Heart left ventricle (tissue), 16 donors: ENCODE measurements at places on chromosomes 1 and 21.

GRCh38 chr1:227763246-227764018 lies 28.2 kb downstream of the SNAP47 start:
- peak; percentile 53 for DNase-seq

DNA sequence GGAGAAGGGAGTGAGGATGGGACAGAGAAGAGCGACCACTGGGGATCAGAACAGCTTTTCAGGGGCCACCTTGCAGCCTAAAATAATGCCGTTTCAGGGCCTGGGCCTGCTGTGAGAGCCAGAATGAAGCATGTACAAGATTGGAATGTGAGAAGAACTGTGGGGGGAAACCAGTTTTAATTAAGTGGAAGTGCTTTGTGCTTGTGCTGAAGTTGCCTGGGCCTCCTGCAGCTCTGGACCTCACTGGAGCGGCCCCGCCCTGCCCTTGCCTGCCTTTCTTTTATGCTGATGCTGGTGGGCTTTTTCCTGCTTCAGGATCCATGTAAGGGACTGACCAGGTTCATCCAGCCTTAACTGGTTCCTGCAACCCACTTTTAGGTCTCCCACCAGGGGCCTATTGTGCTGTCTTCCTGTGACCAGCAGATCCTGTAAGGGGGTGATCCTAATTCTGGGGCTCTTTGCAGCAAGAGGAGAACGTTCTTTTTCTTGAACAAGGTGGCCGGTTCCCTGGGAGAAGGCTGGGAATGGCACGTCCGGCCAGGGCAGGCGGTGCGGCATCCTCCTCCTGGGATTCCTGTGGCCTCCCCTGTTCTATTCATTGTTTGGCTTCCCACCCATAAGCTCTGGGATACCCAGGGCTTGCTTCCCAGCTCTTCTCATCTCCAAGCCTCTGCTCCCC lies 3.2 kb downstream of the C1orf226 start:
- DNase-seq = no peak

DNA sequence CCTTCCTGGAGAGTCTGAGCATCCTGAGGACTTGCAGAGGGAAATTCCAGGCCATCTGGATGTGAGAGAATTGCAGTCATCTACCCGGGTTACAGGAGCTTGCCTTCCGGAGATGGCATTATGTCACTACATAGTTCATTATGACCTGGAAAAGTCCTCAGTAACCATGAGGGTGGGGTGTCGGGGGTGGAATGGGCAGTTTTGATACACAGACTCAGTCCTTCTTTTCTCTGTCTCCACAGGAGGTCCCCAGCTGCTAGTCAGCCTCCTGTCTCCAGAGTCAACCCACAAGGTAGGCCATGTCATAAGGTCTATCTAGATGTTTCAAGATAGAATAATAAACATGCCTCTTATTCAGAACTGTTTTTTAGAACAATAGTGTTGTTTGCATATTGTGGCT lies 268.2 kb upstream of the SGIP1 start:
- no peak for DNase-seq

GRCh38 chr1:201742955-201743805 lies 85.8 kb upstream of the IPO9 start:
- DNase-seq = no peak

GRCh38 chr1:227798078-227798802 lies 17.2 kb upstream of the PRSS38 start:
- DNase-seq = no peak

GRCh38 chr1:212722270-212722957 lies 22.8 kb upstream of the BATF3 start:
- DNase-seq = no peak

- DNase-seq = no peak
These were observed 1.2 kb downstream of the PLA2G4A start for GRCh38 chr1:186829686-186830587.

- DNase-seq = peak; percentile 56
These were observed 634.4 kb downstream of the MATN1 start for GRCh38 chr1:30089024-30089430.

DNA sequence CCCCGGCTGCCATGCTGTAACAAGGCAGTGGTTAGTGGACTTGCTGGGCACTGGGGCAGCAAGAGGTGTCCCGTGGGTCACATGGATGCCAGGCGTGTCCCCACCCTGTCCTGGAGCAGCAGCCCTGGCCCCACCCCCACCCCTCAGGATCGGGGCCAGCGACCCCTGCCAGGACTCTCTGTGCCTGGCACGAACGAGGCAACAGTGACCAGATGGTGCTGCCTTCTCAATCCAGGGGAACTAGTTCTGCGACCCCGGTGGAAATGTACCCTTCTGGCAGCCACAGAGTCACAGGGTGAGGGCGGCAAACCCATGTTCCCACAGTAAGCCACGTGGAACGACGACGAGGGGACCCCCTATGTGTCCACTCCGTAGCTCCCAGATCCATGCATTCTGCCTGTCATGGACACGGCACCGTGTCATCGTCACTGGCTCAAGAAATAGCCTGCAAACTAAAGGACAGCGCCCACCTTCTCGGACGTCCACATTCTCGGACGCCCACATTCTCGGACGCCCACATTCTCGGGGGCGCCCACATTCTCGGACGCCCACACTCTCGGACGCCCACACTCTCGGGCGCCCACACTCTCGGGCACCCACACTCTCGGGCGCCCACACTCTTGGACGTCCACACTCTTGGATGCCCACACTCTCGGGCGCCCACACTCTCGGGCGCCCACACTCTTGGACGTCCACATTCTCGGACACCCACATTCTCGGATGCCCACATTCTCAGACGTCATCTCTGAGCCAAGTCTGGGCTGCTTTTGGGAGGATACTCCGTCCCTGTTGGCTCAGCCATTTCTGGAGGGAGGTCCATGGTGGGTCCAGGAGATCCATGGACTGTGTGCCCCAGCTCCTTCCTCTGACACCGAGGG lies 19.6 kb upstream of the ACTRT2 start:
- DNase-seq = no peak
